ENCODE measurements at places on chromosomes 16 and 17.

- peak; percentile 92 for DNase-seq
Measured at GRCh38 chr16:57485916-57486857, at the start of gene DOK4. TSS of gene DOK4 (minus strand) at chr16:57486493. CDS start at chr16:57479507, 6,986 bp downstream.

DNA sequence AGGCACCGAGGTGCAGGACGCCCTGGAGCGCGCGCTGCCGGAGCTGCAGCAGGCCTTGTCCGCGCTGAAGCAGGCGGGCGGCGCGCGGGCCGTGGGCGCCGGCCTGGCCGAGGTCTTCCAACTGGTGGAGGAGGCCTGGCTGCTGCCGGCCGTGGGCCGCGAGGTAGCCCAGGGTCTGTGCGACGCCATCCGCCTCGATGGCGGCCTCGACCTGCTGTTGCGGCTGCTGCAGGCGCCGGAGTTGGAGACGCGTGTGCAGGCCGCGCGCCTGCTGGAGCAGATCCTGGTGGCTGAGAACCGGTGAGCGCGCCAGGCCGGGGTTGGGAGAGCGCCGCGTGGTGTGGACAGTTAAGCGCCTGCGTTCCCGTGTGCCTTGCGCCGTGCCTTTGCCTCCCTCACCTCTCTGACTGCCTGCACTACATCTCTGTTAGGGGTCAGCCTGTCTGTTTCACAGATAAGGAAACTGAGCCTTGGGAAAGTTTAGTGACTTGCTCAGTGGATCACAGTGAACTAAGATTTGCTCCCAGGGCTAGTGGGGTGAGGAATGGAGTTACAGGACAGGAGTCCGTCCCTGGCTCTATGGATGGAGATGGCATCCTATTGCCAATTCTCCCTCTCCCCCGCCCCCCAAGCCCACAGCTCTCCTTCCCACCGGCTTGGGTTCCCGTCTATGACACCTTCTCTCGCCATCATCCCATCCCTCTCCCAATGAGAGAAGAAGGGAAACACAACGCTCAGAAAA is 880 bp downstream of the SARM1 start:
- peak; percentile 91 for DNase-seq

GRCh38 chr17:40533896-40534295 is 31.4 kb downstream of the CCR7 start:
- DNase-seq: peak; percentile 17

DNA sequence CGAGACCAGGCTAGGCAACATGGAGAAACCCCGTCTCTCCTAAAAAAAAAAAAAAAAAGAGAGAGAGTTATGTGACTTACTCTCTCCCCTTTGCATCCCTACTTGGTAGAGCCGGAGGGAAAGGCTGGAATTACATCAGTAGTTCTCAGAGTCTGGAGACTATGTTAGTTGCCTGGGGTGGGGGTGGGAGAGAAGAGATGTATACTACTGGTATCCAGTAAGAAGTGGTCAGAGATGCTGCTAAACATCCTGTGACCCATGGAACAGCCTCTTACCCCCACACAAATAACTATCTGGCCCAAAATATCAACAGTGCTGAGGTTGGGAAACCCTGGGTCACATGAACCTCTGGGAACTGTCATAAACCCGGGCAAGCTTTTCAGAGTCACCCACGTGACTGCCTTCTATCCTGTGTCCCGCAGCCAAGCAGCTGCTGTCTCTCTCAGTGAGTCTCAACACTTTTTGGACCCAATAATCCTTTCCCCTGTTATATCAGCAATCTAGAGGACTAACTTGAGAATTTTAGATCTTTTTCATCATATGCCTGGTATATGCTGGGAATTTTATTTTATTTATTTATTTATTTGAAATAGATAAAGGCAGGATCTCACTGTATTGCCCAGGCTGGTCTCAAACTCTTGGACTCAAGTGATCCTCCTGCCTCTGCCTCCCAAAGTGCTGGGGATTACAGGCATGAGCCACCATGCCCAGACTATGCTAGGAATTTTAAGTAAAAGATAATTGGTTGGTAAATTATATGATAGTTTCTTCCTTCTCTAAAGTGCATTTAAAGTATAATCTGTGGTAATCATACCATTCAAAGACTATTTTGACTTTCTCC is 8.7 kb downstream of the EIF1 start:
- no peak for DNase-seq

DNA sequence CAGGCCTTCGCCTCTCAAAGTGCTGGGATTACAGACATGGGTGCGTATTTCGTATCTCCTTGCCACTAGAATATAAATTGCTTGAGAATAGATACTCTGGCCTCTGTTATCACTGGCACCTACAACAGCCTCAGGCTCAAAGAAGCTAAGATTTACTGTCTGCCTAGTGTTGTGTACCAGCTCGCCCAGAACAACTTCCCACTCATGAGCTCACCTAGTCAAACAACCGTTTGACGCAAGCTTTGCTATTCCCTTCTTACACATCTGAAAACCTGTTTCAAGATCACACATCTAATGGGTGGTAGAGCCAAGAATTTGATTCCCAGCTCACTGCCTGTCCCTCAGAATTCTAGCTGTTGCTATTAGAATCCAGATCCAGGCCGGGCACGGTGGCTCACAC is 24.4 kb downstream of the MIS12 start:
- DNase-seq: no peak

GRCh38 chr16:73636196-73636595 is 588.3 kb upstream of the ZFHX3 start:
- no peak for DNase-seq

DNA sequence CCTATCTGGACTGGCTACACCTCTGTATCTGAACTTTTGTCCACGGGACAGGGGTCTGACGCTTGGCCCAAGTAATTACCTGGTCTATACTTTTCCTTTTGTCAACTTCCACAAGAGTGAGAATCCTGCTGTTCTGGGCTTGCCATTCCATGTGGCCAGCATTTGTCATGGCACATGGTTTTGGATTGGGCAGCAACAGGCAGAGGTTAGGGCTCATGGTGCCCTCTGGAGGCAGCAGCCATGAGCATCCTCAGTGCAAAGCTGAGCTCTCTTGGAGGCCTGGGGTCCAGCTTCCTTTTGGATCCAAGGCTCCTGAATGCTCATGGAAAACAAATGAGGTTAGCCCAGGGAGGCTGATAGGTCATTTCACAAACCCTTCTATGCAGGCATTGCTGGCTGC is 7.5 kb upstream of the EDC4 start:
- DNase-seq: no peak

GRCh38 chr17:47731396-47731795 is 1.6 kb upstream of the TBX21 start:
- peak; percentile 25 for DNase-seq

DNA sequence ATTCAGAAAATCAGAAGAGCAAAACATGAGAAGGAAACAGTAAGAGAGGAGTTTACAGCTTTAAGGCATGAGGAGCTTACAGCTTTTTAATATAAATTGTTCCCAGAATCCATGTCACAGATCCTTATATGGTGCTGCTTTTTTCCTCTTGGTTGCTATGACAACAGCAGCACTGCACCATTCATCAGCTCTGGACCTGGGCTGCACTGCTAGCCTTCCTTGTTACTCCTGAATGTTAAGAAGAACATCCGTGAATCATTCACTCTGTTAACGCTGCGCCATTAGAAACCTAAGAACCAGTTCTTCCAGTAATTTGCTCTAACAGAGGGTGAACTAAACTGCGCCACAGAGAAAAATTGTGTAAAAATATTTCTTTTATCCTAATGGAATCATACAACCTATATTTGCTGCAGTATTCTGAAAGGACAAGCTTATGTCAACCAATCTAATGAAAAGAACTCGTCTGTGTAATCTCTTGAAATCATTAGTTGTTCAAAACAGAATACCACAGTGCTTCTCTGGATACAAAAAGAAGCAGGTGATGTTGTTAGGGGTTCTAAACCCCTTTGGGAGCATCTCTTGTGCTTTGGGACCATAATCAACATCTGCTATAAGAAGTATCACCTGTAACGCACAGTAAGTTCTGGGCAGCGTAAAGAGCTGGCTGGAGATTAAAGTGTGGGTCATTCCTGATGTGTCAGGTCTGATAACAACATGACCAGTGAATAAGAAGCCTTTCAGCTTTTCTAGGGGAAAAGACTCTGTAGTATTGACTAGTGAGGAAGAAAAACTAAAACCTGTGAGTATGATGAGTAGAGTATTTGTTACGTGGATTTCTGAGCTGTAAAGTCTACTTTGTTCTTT is 151.2 kb downstream of the TANC2 start:
- no peak for DNase-seq

- DNase-seq: no peak
Measured at GRCh38 chr17:52660692-52661091, 502.2 kb upstream of the CA10 start.

DNA sequence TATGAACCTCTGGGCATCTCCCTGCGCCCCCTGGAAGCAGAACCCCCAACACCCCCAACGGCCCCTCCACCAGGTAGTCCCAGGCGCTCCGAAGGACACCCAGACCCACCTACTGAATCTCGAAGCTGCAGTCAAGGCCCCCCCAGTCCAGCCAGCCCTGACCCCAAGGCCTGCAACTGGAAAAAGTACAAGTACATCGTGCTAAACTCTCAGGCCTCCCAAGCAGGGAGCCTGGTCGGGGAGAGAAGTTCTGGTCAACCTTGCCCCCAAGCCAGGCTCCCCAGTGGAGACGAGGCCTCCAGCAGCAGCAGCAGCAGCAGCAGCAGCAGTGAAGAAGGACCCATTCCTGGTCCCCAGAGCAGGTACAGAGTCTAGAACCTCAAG is 1.5 kb downstream of the BCL6B start:
- DNase-seq: no peak

DNA sequence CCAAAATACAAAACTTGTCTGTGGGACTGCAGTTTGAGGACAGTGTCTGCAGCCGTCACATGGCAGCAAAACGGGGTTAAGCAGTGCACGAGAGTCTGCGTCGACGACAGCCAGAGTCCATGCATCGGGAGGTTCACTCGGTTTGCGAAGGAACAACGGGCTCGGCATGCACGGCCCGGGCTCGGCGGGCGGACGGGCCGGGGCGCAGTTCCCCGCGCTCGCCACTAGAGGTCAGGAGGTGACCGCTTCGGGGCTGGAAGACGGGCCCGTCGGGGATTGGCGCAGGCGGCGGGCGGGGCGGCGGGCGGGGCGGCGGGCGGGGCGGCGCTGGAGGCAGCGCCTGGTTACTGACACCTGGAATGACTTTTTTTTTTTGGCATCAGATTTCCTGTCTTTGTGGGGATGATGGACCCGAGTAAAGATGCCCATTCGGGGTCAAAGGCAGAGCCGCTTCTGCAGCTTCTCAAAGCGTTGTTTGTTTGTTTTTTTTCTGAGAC is 6.5 kb downstream of the SCGB1C2 start:
- DNase-seq: peak; percentile 80

DNA sequence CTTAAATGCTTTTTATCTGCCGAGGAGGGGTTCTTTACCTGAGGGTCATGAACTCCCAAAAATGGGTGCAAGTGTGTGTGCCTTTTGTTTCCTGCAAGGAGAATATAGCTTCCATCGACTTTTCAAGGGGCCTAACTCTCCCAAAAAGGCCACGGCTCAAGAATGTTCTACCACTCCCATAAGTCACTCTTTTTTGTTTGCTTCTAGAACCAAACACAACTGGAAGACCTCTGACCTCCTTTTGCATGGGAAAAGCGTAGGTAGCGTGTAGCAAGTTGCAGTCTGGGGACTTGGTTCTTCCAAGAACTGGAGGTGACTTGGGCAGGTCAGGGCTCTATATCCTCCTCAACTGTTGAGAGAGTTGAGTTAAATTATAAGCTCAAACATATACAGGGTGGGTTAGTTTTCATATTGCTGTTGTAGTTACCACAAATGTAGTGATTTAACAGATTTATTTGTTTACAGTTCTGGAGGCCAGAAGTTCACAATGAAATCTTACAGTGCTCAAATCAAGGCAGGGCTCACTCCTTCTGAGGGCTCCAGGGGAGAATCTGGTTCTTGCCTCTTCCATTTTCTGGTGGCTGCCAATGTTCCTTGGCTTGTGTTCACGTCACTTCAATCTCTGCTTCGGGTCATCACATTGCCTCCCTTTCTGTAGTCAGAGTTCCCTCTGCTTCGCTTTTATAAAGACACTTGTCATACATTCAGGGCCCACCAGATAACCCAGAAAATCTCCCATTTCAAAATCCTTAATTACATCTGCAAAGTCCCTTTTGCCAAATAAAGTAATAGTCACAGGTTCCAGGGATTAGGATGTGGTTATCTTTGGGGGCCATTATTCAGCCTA is 1.4 kb downstream of the TMEM97 start:
- no peak for DNase-seq

All from chondrocyte (in vitro differentiated cells).